ENCODE measurements at places on chromosomes 3 and 15.

DNA sequence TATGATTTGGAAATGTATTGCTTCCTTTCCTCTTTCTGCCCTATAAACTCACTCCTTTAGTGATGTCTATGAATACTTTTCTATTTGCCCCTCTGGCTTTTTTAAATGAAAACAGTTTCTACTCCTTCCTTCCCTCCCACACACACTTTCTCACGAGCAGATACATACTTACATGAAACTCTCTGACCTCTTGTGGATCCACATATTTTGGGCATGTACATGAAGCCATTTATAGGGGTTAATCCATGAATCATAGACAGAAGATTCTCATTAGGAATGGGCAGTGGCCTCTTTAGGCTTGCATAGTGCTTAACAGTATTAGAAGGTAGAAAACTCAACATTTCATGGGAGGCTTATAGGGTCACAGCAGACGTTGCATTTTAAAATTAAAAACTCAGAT, 24.8 kb downstream of the ANAPC13 start:
- no peak for DNase-seq

DNA sequence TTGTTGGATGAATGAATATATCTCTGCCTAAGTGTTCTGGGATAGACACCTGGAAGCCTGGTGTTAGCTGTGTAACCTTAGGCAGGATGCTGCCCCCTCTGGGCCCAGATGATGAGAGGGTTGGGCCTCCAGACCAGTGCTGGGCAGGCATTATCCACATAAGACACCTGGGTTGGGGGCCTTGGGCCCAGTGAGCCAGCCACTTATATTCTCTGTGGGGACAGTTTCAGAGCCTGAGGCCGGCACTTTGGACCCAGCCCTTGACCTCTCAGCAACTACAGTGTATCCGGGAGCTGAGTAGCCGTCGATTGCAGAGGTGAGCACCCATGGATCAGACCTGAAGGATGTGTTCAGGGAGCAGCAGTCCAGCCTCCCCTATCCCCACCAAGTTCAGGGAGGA, 2.2 kb downstream of the HEMK1 start:
- no peak for DNase-seq

DNA sequence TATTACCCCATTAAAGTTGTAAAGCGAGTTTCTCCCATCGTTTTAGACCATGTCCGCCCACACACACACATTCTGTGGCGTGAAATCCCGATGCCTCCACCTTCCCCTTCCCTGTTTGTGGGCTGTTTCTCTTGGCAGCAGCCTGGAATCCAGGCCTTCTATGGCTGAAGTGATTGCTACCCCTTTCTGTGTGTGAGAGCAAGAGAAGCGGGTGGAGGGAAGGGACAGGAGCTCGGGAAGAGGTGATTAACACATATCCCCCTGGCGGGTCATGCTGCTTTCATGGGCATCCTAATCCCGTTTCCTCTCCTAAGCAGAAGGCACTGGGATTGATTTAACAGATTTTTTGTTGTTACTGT, 283.8 kb upstream of the RGMA start:
- DNase-seq: no peak

GRCh38 chr15:31330836-31331235, 4.2 kb downstream of the KLF13 start:
- DNase-seq: no peak

- no peak for DNase-seq
Measured at GRCh38 chr15:56640127-56640526, 93.2 kb downstream of the ZNF280D start.

- no peak for DNase-seq
Measured at GRCh38 chr3:26245236-26245635, 377.3 kb upstream of the LRRC3B start.

Data from renal cortical epithelial cell (primary cell).